ENCODE measurements at places on chromosomes 1 and 21. TPM values are rescaled to one million over a fixed set of nuclear protein-coding genes. Genes with fewer than 3 reads are reported as not detected.

DNA sequence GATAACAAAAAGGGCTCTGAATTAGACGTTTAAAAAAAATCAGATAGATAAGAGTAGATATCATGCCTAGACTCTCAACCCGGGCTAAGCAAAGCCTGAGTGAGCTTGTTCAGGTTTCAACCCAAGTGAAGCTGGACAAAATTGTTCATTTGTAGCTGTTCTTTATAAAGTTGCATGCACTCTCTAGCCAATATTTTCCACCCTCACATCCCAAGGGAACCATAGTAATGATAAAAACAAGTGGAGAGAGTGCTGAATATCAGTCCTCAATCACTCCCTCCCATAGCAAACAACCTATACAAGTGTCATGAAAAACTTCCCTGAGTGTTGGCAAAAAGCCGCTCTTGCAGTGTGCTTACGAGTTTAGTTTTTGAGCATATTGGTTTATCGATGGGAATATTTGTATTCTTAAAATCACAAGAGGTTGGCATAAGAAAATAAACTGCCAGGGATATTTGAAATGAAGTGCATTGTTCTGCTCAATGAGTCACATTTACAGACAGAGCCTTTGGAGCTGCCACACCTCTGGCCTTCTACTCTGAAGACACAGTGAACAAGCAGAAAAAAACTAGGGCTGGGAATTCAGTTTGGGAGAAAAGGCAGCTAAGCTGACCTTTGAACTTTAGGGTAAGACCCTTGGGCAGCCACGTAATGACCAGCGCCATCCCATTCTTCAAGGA is 2.2 kb upstream of the CLCA2 start:
- DNase-seq: no peak
- H3K4me3 ChIP-seq: no peak overlapping the region
- H3K27me3 ChIP-seq: peaks cover 21% of the 10 kb centered on the region
- no peaks in the 10 kb centered on the region for H3K36me3 ChIP-seq
- H3K4me1 ChIP-seq: peaks cover 5% of the 10 kb centered on the region
- H3K27ac ChIP-seq: no peak overlapping the region

Gene RAVER2
- 0.70 TPM for total RNA-seq

DNA sequence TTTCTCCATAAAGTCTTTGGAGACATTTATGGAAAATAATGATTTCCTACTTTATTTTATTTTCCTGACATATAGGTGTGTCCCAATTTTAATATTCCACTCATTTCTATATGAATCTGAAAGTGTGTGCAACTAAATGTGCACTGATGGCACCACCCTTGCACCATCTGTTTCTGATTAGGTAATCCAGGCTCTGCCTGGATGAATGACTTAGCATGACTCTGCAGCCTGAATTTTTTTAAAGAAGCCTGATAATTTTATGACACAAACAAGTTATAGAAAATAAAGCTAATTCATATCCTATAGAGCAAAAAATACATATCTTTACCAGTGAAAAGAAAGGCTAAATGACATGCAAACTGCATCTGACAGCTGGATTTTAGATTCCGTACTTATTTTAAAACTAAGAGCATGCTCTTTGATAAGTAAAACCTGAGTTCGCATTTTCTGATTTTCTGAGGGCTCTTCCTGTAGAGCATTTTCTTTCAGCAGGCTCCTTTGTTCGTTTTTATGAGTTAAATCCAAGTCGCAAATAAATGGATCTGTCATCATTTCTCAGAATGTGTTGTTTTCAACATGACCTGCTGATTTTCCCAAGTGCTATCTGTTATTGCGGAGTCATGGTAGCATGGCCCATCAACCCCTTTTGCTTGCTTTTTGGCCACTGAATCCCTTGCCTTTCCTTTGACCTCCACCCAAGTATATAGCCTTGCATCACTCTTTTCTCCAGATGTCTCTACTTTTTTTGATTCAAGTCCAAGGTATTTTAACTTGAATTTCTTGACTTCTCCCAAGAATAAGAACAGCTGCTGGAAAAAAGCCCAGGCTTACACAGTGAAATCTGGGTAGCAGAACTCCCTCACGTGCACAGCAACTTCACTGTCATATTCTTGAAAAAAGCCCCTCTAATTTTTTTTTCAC is 52.8 kb upstream of the LYPLAL1 start:
- no peaks in the 10 kb centered on the region for H3K36me3 ChIP-seq
- H3K4me3 ChIP-seq: no peak overlapping the region
- H3K4me1 ChIP-seq: no peaks in the 10 kb centered on the region
- no peak for DNase-seq

GRCh38 chr21:21076491-21076890 is 78.3 kb downstream of the NCAM2 start:
- no peaks in the 10 kb centered on the region for H3K36me3 ChIP-seq
- H3K27me3 ChIP-seq: no peaks in the 10 kb centered on the region
- no peaks in the 10 kb centered on the region for H3K4me1 ChIP-seq
- DNase-seq: no peak

Gene C1orf185
- total RNA-seq: not detected

DNA sequence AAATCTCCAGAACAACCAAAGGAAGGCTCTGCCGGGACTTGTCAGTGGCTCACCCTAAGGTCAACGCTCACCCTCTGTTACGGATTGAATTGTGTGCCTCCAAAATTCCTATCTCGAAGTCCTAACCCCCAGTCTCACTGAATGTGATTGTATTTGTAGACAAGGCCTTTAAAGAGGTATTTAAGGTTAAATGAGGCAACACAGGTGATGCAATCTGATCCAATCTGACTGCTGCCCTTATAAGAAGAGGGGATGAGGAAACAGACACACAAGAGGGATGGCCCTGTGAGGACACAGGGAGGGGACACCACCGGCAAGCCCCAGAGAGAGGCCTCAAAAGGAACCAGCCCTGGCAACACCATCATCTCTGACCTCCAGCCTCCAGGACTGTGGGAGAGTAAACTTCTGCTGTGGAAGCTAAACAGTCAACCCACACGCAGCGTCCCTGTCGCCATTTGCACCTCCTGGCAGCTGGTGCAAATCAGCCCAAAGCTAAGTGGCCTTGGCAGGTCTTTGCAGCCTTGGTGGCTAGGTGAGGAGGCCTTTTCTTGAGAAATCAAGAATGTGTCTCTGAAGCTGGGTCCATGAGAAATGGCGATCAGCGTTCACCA is 24.2 kb downstream of the UBASH3A start:
- H3K4me3 ChIP-seq: no peak overlapping the region
- no peaks in the 10 kb centered on the region for H3K27me3 ChIP-seq
- no peak for DNase-seq
- peaks cover 91% of the 10 kb centered on the region for H3K36me3 ChIP-seq
- peaks cover 58% of the 10 kb centered on the region for H3K4me1 ChIP-seq
- H3K27ac ChIP-seq: no peak overlapping the region

Gene TNFAIP8L2
- 18.5 TPM for total RNA-seq

- H3K27me3 ChIP-seq: no peaks in the 10 kb centered on the region
- no peak overlapping the region for H3K4me3 ChIP-seq
- no peak overlapping the region for H3K27ac ChIP-seq
- no peaks in the 10 kb centered on the region for H3K4me1 ChIP-seq
- DNase-seq: no peak
These were observed 41.9 kb downstream of the SPAG17 start for GRCh38 chr1:118143121-118143520.

- no peaks in the 10 kb centered on the region for H3K27me3 ChIP-seq
- no peak for DNase-seq
- H3K4me3 ChIP-seq: no peak overlapping the region
- H3K4me1 ChIP-seq: no peaks in the 10 kb centered on the region
- H3K27ac ChIP-seq: no peak overlapping the region
These were observed 136.1 kb downstream of the RWDD3 start for GRCh38 chr1:95369985-95370690.

DNA sequence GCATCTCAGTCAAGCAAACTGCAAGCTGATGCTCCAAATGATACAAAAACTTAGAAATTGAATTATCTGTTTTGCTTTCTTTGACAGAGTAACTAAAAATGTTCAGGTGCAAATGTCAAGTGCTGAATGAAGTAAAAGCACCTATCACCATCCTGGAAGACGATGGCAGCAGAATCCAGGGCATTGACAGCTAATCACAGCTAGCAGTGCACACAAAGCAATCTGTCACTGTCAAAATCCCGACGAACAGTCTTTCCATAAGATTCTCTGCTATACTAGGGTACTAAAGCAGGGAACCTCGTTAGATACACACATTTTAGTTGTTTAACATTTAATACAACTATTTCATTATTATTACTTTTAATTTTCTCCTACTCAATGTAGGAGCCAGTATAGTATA is 233.3 kb downstream of the BRINP3 start:
- H3K27ac ChIP-seq: no peak overlapping the region
- no peak for DNase-seq
- H3K4me1 ChIP-seq: no peaks in the 10 kb centered on the region
- no peak overlapping the region for H3K4me3 ChIP-seq
- no peaks in the 10 kb centered on the region for H3K36me3 ChIP-seq

Gene FAM72B
- total RNA-seq: 30.8 TPM

Gene DNAJC6
- total RNA-seq: 1.4 TPM

GRCh38 chr21:17802572-17802971 is 16.6 kb downstream of the C21orf91 start:
- H3K27ac ChIP-seq: peak overlapping the region; percentile 46
- H3K4me1 ChIP-seq: peaks cover 41% of the 10 kb centered on the region
- no peaks in the 10 kb centered on the region for H3K27me3 ChIP-seq
- H3K4me3 ChIP-seq: no peak overlapping the region
- H3K36me3 ChIP-seq: peaks cover 67% of the 10 kb centered on the region
- no peak for DNase-seq

Gene ACOT11
- total RNA-seq: 1.3 TPM

- peaks cover 16% of the 10 kb centered on the region for H3K4me1 ChIP-seq
- H3K27ac ChIP-seq: no peak overlapping the region
- no peak overlapping the region for H3K4me3 ChIP-seq
- no peak for DNase-seq
These were observed 1.7 kb downstream of the NES start for GRCh38 chr1:156675210-156676113.

DNA sequence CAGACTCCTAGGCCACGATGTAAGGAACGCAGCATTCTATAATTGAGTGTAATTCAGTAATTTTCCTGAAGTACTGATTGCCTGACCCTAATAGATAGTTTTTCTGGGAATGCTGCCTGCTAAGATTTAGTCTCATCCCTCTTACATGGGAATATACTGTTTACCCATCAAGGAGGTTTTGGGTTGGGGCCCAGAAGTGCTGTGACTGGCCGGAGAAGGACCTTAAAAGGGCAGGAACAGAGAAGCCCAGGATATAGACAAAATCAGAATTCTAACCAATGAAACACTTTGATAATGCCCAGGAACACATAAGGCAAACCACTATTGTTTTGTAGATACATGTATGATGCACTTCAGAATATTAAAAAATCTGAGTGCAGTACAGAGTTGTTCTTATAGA is 111.6 kb downstream of the RGS2 start:
- H3K4me3 ChIP-seq: no peak overlapping the region
- H3K27ac ChIP-seq: no peak overlapping the region
- no peak for DNase-seq

Gene MROH7
- not detected for total RNA-seq

Gene NCAM2
- not detected for total RNA-seq
